ENCODE measurements at places on chromosomes 12 and 14.

DNA sequence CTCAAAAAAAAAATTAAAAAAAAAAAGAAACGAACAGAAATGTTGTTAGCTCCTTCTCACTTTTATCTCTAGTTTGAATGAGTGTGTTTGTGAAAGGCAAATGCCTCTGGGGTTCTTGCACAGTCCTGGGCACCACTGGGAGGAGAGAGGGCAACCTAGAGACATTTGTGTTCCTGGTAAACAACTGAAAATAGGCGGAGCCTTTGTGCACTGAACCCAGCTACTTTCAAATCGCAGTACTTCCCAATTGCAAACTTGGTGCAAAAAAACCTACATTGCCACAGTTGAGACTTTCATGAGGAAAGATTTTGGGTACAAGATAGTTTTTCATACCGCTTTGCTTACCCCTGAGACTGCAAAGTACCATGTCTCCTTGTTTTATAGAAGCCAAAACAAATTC is 430.0 kb downstream of the ZFP36L1 start:
- DNase-seq, result no peak

DNA sequence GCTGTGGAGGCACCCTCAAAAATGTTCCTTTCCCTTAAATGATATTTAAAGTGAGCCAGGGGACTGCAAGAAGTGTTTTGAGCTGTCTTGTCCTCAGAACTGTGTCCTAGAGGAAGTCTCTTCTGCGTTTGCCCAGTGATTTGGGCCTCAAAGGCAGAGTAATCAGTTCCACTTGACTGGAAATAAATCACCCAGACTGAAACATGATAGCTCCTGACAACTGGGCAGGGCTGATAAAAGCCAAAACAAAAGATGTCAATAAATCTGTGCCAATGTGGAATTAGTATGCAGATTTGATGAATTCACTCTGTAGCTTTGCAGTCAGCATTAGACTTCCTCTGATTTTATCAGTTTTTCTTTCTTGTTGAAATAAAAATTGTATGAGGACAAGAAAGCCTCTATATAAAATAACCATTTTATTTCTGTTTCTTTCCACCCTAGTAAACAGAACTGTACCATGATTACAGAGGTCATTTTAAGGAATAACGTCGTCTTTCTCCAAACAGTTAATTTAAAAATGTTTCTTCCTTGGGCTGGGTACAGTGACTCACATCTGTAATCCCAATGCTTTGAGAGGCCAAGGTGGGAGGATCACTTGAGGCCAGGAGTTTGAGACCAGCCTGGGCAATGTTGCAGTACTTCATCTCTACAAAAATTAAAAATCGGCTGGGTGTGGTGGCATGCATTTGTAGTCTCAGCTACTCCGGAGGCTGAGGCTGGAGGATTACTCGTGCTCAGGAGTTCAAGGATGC is 180.8 kb downstream of the ERC1 start:
- DNase-seq, result no peak

- DNase-seq, result no peak
Measured at GRCh38 chr12:91958816-91959215, 186.8 kb downstream of the BTG1 start.

GRCh38 chr12:1466481-1467154 is 127.8 kb downstream of the FBXL14 start:
- DNase-seq, result no peak

DNA sequence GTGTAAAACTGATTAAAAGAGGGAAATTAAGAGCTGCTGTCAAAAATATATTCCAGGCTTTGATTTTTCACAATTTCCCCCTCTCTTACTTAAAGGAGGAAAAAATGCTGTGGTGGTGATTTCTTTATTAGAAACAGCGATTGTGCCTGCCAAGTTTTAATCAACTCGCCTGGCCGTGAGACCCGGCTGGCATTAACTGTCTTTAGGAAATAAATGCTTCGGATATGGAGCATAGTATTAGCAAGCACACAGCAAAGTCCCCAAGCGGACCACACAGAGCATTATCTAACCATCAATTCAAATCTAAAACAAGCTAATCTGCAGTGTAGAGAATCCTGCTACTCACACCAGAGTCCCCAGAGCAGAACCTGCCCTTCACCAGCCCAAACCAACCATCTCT is 457.1 kb downstream of the TMEM132D start:
- DNase-seq, result no peak

DNA sequence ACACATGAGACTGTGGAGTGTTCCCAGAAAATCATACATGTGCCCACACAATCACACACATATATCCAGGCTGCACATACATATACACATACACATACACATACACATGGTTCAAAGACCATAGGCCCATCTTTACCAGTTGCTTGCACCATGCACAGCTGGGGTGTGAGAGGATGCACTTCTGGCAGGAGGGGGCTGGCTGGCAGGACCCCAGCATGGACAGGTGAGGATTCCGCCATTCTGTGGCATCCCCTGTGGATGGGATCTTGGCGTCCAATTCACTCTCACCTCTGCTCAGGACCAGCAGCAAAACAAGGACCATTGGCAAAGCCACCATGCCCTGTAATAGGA is 7.0 kb downstream of the ITGB7 start:
- no peak for DNase-seq

- no peak for DNase-seq
Measured at GRCh38 chr12:59405992-59406391, 189.8 kb upstream of the SLC16A7 start.

DNA sequence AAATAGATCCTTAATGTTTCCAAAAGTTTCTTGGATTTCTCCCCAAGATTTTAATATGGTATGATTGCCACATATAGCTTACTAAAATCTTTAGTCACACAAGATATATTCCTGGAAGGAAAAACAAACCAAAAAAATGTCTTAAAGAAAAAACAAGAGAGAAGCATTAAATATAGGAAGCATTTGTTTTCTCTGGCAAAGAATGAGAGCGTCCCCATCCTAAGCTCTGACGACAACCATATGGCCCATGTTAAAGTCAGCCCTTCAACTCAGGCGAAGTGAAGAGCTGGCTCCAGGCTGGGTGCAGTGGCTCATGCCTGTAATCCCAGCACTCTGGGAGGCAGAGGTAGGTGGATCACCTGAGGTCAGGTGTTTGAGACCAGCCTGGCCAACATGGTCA is 35.6 kb downstream of the GCH1 start:
- no peak for DNase-seq

- DNase-seq, result no peak
Measured at GRCh38 chr12:104529130-104529874, 72.6 kb downstream of the CHST11 start.

Data from activated CD8-positive, alpha-beta memory T cell treated with anti-CD3 and anti-CD28 coated beads for 48 hours (primary cell).